ENCODE measurements at places on chromosomes 6 and 20.

- DNase-seq, result no peak
Observed at GRCh38 chr6:159261995-159262394, 92.8 kb downstream of the FNDC1 start.

GRCh38 chr20:59006864-59007664 lies at the start of gene CTSZ:
Gene CTSZ (minus strand): TSS chr20:59007254. CDS start chr20:59007128, 126 bp downstream.
- peak; percentile 61 for DNase-seq

- no peak for DNase-seq
Observed at GRCh38 chr20:11766961-11767360, 150.7 kb upstream of the BTBD3 start.

DNA sequence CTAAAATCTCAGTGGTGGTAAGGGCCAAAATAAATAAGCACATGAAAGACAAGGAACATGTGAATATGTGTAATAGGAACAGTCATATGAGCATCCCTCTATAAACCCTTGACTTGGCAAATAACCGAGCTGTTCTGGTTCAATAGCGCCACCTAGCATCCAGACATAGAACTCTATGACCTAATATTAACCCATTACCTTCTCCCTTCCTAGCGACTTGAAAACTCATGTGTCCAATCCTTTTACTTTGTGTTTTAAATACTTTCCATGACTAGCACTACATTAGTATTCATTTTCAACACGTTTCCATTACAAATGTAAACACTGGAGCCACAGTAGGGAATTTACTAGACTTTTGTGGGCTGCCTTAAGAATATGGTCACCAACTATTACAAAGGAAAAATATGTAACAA lies 279.7 kb downstream of the UST start:
- peak; percentile 33 for DNase-seq

- no peak for DNase-seq
Observed at GRCh38 chr6:106422534-106422933, 62.0 kb downstream of the CRYBG1 start.

DNA sequence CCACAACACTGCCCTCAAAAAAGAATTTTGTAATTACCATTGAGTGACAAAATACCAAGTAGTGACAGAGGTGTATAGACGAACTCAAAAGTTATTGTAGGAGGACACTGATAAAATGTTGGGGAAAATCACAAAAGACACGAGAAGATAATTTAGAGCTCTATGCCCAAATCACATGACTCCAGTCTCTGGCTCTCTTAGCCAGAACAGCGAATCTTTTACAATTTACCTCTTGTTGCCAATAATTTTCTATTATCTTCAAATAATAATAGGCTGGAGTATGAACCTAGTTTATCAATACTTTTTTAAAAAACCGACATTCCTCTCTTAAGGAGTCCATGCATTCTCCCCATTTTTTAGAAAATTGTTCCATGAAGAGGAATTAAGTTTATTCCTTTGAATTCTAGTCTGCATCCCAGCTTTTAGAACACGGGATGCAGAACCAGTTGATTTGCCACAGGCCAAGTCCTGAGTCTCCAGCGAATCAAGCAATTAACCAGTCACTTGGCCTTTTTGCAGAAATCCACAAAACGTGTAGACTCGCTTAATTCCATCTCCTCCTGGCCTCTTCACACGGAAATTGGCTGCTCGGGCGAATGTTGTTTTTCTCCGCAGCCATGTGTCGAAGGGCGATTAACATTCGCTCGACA lies 507 bp upstream of the RIPPLY2 start:
- no peak for DNase-seq

- DNase-seq, result no peak
Observed at GRCh38 chr20:25989196-25989595, 292.5 kb upstream of the ZNF337 start.

GRCh38 chr6:11033825-11034224 lies 10.3 kb downstream of the ELOVL2 start:
- DNase-seq, result no peak

DNA sequence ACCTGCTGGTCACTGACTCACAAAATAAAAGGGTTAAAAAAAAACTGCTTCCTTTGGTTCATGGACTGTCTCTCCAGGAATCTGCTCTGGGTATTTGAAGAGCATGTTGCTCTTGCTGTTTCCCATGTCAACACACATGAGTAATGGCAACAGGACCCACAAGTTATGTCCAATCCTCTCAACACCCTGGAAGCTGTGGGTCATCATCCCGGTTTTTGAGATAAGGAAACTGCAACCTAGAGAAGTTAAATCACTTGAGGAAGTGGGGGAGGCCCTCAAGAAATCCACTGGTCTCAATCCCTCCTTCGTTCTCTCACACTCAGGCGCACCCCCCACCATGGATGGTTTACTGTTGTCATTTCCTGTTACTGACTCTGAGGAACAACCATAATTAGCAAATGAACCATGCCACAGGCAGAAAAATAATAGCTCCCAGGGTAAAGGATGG lies 12.4 kb downstream of the MAP1LC3A start:
- no peak for DNase-seq

Measured in activated CD4-positive, alpha-beta memory T cell treated with anti-CD3 and anti-CD28 coated beads, Interleukin-2, amount 10 ng/mL, durations not matched to agents 7 days and 5 days (primary cell).